Natural killer cell (primary cell): ENCODE measurements at places on chromosomes 2 and 18. TPM values are rescaled to one million over a fixed set of nuclear protein-coding genes. Genes with fewer than 3 reads are reported as not detected.

LRRC30 gene
- not detected for total RNA-seq

KCNIP3 gene
- 1.4 TPM for total RNA-seq

ZNF516 gene
- 60.0 TPM for total RNA-seq

OR6B2 gene
- total RNA-seq = not detected

ABCG5 gene
- not detected for total RNA-seq

- H3K36me3 ChIP-seq = no peaks in the 10 kb centered on the region
- no peak for DNase-seq
- no peak overlapping the region for H3K27ac ChIP-seq
- H3K4me1 ChIP-seq = peaks cover 14% of the 10 kb centered on the region
- H3K27me3 ChIP-seq = no peaks in the 10 kb centered on the region
These were observed 19.8 kb upstream of the GPR17 start for GRCh38 chr2:127626175-127626574.

DNA sequence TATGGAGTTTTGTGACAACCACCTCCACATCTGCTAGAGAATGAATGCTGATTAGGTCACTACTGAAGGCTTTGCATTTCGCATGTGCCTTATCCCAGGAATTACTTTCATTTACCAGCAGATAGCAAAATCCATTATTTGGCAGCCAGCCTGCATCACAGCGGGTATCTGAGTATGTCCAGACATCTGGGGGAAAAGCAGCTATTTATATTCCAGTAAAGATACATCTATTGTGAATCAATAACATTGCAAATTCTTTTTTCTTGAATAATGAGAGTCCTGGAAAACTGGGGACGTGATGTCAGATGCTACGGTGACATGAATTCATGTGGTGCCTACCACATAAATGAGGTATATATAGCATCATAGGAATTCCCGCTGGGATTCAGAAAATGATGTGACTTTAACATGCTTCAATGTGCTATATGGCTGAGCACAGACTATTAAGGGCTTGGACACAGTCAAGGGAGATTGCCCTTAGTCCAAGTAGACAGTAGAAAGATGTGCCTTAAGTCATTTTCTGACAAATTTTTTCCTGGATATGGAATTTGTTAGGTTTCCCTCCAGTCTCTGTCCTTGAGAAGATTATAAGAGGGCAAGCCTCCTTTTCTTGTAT lies 84.2 kb upstream of the CD302 start:
- H3K4me1 ChIP-seq = no peaks in the 10 kb centered on the region
- no peaks in the 10 kb centered on the region for H3K27me3 ChIP-seq
- DNase-seq = no peak
- H3K4me3 ChIP-seq = no peak overlapping the region
- H3K36me3 ChIP-seq = peaks cover 80% of the 10 kb centered on the region

DNA sequence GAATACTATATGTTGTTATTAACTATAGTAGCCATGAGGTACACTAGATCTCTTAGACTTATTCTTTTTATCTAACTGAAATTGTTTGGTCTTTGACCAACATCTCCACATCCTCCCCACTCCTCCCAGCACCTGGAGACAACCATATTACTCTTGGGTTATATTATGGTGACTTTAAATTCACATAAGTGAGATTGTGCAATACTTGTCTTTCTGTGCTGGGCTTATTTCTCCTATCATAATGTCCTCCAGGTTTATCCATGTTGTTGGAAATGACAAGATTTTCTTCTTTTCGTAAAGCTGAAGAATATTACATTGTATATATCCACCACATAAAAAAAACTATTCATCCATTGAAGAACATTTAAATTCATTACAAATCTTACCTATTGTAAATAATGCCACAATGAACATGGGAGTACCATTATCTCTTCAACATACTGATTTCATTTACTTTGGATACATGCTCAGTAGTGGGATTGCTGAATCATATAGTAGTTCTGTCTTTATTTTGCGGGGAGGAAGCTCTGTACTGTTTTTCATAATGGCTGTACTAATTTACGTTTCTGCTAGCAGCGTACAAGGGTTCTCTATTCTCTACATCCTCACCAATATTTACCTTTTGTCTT lies 159.2 kb upstream of the SCN7A start:
- no peaks in the 10 kb centered on the region for H3K4me1 ChIP-seq
- H3K4me3 ChIP-seq = no peak overlapping the region
- no peak for DNase-seq

- no peak for DNase-seq
- H3K4me1 ChIP-seq = peaks cover 14% of the 10 kb centered on the region
- no peaks in the 10 kb centered on the region for H3K36me3 ChIP-seq
- no peak overlapping the region for H3K27ac ChIP-seq
- H3K4me3 ChIP-seq = no peak overlapping the region
These were observed 97.3 kb upstream of the SNTG2 start for GRCh38 chr2:853203-853870.

DNA sequence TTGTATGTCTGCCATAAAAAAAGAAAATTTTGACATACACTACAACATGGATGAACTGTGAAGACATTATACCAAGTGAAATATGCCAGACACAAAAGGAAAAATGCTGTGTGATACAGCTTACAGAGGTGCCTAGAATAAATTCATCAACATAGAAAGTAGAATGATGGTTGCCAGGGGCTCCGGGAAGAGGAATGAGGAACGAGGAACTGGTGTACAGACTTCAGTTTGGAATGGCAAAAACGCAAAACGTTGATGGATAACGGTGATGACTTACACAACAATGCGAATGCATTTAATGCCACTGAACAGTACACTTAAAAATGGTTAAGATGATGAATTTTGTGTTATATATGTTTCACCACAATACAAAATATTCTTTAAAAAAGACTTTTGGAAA lies 61.0 kb downstream of the TTC21B start:
- H3K36me3 ChIP-seq = peaks cover 43% of the 10 kb centered on the region
- H3K4me1 ChIP-seq = no peaks in the 10 kb centered on the region
- DNase-seq = no peak
- H3K4me3 ChIP-seq = no peak overlapping the region
- no peak overlapping the region for H3K27ac ChIP-seq

DNA sequence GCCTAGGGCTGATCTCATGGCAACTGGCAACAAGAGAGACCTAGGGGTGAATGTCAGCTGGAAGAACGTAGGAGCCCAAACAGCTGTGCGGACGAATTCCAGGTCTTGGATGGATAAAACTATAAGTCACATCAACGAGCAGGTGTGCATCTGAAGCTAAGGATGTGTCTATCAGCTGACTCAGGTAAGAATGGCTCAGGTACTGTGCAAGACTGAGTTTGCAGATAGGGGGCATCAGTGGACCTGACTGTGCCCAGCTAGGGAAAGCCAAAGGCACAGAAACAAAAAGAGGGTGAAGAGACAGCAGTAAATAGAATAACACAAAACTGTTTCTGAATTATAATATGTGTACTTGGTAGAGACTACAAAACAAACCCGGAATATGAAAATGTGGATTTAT lies 357.3 kb downstream of the ZEB2 start:
- no peaks in the 10 kb centered on the region for H3K36me3 ChIP-seq
- no peaks in the 10 kb centered on the region for H3K27me3 ChIP-seq
- H3K4me3 ChIP-seq = no peak overlapping the region
- H3K4me1 ChIP-seq = no peaks in the 10 kb centered on the region

DNA sequence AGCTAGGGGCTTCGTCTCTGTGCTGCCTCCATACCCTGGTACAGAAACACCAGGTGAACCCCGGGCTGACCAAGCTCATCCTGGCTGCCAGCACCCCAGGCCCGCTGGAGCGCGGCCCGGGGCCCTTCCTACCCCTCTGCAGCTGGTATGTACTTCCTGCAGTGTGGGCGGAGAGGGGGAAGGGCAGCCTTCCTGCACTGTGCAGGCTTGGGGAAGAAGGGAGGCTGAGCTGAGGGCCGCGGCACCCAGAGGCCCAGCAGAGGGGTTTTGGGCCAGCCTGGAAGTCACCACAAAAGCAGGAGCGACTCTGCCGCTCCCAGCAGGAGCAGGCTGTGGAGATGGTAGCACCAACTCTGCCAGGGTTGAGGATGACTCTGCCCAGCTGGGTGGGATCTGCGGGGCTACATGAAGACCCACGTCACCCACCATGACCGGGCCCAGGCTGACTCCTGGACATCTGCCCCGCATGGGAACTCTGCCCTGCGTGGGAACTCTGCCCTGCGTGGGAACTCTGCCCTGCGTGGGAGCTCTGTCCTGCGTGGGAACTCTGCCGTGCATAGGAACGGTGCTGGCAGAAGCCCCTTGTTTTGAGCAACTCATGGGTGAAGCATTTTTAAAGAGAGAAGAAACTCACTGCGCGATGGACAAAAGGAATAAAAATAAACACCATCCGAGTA lies 273.3 kb downstream of the NDUFA10 start:
- no peaks in the 10 kb centered on the region for H3K36me3 ChIP-seq
- no peak overlapping the region for H3K4me3 ChIP-seq
- H3K27me3 ChIP-seq = no peaks in the 10 kb centered on the region
- H3K27ac ChIP-seq = no peak overlapping the region
- DNase-seq = peak; percentile 53
- H3K4me1 ChIP-seq = peaks cover 20% of the 10 kb centered on the region

GRCh38 chr18:78970774-78971333 lies 8.8 kb upstream of the SALL3 start:
- H3K4me1 ChIP-seq = peaks cover 5% of the 10 kb centered on the region
- peaks cover 19% of the 10 kb centered on the region for H3K27me3 ChIP-seq
- H3K27ac ChIP-seq = no peak overlapping the region
- H3K36me3 ChIP-seq = no peaks in the 10 kb centered on the region
- H3K4me3 ChIP-seq = no peak overlapping the region
